ENCODE measurements at places on chromosomes 5 and 9.

DNA sequence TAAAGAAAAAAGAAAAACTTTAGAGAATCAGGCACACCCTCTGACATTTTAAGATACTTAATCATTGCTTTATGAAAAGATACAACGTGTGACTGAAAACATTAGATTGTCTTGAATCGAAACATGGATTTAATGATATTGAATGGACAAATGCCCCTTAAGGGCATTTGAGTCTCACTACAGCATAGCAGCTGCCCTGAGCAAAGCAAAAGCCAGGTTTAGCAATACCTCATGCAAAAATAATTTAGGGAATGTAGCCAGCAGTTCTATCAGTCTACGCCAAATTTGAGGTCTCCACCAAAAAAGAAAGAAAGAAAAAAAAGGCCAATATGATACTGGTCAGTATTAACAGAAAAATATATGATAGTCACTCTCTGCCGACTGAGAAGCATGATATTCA lies 56.6 kb upstream of the LMNB1 start:
- DNase-seq = no peak

DNA sequence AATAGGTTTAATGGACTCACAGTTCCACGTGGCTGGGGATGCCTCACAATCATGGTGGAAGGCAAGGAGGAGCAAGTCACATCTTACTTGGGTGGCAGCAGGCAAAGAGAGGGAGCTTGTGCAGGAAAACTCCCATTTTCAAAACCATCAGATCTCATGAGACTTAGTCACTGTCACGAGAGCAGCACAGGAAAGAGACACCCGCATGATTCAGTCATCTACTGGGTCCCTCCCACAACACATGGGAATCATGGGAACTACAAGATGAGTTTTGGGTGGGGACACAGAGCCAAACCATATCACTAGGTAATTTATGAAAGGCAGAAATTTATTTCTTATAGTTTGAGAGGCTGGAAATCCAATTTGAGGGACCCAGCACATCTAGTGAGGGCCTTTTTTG lies 40.0 kb downstream of the MTREX start:
- no peak for DNase-seq

DNA sequence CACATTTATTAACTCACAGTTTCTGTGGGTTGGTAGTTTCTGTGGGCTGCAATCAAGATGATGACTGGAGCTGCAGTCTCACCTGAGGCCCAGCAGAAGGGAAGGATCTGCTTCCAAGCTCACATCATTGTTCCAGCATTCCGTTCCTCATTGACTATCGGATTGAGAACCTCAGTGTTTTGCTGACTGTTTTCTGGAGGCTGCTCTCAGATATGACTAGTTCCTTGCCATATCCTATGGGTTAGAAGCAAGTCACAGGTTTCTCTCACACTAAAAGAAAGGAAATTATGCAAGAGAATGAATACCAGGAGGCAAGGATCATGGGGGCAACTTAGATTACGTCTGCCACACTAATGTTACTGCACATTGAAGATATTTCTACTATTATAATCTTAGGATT lies 6.3 kb upstream of the ERAP1 start:
- DNase-seq = no peak

- DNase-seq = no peak
Measured at GRCh38 chr5:124001036-124001615, 489.1 kb downstream of the CSNK1G3 start.

- DNase-seq = no peak
Measured at GRCh38 chr9:114633438-114634089, 22.5 kb downstream of the TMEM268 start.

Data from stimulated activated CD4-positive, alpha-beta T cell treated with anti-CD3 and anti-CD28 coated beads, Interleukin-1b, Interleukin-23, amount 100 ng/mL, for 24 hours (primary cell).